ENCODE measurements at places on chromosomes 12 and 14.

GRCh38 chr12:26434299-26435068, 239.1 kb downstream of the SSPN start:
- peak; percentile 47 for DNase-seq

- DNase-seq: no peak
Measured at GRCh38 chr14:31445703-31446102, 11.6 kb downstream of the DTD2 start.

- peak; percentile 49 for DNase-seq
Measured at GRCh38 chr14:90087433-90087832, 25.6 kb downstream of the KCNK13 start.

DNA sequence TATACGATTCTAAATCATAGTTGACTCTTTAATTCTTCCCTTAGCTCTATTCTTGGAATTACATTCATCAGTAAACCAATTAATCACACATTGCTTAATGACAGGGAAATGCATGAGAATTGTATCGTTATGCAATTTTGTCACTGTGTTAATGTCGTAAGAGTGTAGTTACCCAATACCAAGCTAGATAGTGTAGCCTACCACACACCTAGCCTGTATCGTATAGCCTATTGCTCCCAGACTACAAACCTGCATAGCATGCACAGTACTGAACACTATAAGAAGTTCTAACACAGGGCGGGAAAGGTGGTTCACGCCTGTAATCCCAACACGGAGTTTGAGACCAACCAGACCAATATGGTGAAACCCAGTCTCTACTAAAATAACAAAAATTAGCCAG, 24.7 kb downstream of the HNRNPC start:
- DNase-seq: no peak

- no peak for DNase-seq
Measured at GRCh38 chr12:132736378-132736777, 25.3 kb downstream of the ANKLE2 start.

GRCh38 chr14:62251237-62251636, 489.0 kb downstream of the SNAPC1 start:
- DNase-seq: no peak

- no peak for DNase-seq
Measured at GRCh38 chr12:30970559-30971197, 44.1 kb downstream of the TSPAN11 start.

DNA sequence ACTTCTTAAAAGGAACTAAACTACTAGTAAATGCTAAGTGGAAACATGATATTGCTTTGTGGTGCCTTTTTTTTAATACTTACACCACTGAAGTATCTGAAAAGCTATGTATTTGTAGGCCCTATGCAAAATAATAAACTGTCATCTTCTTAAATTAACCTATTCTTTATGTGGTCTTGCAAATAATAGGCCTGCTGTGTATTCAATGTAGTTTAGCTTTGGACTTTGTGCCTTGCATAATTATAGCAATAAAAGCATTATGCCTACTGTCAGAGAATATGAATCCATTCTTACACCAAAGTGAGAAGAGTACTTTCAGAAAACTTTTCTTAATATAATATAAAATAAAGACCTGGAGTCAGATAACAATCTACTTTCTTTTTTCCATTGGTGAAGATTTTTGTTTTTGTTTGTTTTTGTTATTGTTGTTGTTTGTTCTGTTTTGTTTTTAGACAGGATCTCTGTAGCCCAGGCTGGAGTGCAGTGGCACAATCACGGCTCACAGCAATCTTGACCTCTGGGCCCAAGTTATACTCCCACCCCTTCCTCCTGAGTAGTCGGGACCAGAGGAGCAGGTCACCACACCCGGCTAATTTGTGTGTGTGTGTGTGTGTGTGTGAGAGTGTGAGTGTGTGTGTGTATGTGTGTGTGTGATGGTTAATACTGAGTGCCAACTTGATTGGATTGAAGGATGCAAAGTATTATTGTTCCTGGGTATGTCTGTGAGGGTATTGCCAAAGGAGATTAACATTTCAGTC, 213.8 kb downstream of the SLC6A15 start:
- DNase-seq: no peak

- DNase-seq: no peak
Measured at GRCh38 chr14:88518592-88519512, 36.0 kb downstream of the PTPN21 start.

- DNase-seq: no peak
Measured at GRCh38 chr12:123398550-123399254, 14.8 kb downstream of the KMT5A start.

GRCh38 chr14:93185349-93185720, 218 bp downstream of the LYSET start:
- DNase-seq: no peak

Measured in common myeloid progenitor, CD34-positive (primary cell).